ENCODE measurements at places on chromosomes 3 and 15. TPM values are rescaled to one million over a fixed set of nuclear protein-coding genes. Genes with fewer than 3 reads are reported as not detected.

- H3K4me3 ChIP-seq = no peak overlapping the region
- no peak overlapping the region for H3K27ac ChIP-seq
- no peak for DNase-seq
- H3K4me1 ChIP-seq = no peaks in the 10 kb centered on the region
- H3K36me3 ChIP-seq = no peaks in the 10 kb centered on the region
These were observed 159.9 kb upstream of the CMC1 start for GRCh38 chr3:28081533-28081947.

DNA sequence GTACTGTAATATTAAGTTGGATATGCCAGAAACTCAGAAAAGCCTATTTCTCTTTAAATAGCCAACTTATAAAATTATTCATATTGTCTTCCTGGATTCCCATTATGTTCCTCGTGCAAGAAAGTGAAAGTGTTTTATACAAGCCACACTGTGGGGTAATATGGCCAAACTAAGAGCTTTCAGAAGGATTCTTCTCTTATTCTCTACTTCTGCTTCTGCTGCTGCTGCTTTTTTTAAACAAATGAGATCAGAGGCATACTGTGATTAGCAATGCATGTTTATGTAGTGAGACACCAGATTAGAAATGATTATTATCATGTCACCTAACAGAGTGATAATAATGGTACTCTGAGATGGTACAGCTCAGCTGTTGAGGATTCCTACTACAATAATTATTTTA, 1026.5 kb upstream of the CFAP20DC start:
- H3K36me3 ChIP-seq = peaks cover 4% of the 10 kb centered on the region
- H3K27ac ChIP-seq = peak overlapping the region; percentile 11
- DNase-seq = no peak
- peak overlapping the region; percentile 37 for H3K4me3 ChIP-seq
- H3K27me3 ChIP-seq = no peaks in the 10 kb centered on the region
- H3K4me1 ChIP-seq = peaks cover 18% of the 10 kb centered on the region

- DNase-seq = no peak
- no peak overlapping the region for H3K27ac ChIP-seq
- H3K36me3 ChIP-seq = no peaks in the 10 kb centered on the region
These were observed 250.5 kb upstream of the TLE3 start for GRCh38 chr15:70348226-70348543.

DNA sequence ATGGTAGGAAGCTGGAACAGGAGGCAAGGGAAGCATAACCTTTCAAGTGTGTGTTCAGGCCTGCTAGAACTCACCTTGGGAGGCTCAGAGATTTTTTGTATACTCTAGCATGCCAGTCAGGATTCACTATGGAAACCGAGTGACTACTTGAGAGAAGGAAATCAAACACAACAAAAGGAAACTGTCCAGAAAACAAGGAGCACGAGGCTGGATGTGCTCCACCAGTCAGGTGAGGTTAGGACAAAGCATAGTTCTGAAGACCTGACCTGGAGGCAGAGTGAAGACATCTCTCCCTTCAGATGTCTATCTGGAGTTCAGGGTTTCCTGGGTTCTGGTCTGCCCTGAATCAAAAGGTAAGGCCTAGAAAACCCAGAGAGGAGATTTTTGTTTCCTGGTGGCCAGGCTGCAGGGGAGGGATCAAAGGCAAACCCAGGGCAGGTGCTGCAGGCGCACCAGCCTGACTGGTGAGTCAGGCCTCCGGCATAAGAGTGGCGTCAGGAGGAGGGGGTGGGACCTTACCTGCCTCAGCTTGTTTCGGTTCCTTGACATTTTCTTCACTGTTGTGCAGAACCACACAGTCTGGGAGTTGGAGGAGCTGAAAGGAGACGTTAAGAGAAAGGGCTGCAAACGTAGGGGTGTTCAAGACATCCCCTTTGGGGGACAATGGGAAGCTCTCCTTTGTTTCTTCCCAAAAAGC, 52.2 kb upstream of the OSBPL11 start:
- H3K27ac ChIP-seq = no peak overlapping the region
- H3K27me3 ChIP-seq = no peaks in the 10 kb centered on the region
- no peak for DNase-seq
- H3K4me1 ChIP-seq = no peaks in the 10 kb centered on the region
- no peaks in the 10 kb centered on the region for H3K36me3 ChIP-seq
- H3K4me3 ChIP-seq = no peak overlapping the region

- H3K4me3 ChIP-seq = no peak overlapping the region
- H3K27ac ChIP-seq = no peak overlapping the region
- DNase-seq = no peak
These were observed 17.0 kb upstream of the AVEN start for GRCh38 chr15:34055868-34056595.

The MEGF11 gene
- not detected for total RNA-seq

The KY gene
- total RNA-seq = not detected

The SENP8 gene
- 1.3 TPM for total RNA-seq

All from activated naive CD8-positive, alpha-beta T cell treated with anti-CD3 and anti-CD28 coated beads, Interleukin-2, amount 10 ng/mL, durations not matched to agents 7 days and 5 days (primary cell).